Kidney (tissue), 22 donors: ENCODE measurements at places on chromosomes 11 and 22. TPM values are rescaled to one million over a fixed set of nuclear protein-coding genes. Genes with fewer than 3 reads are reported as not detected.

MMP1 gene
- total RNA-seq, result 0.82 TPM

NAP1L4 gene
- total RNA-seq, result 133 TPM

CCDC116 gene
- total RNA-seq, result 0.22 TPM

SIPA1 gene
- total RNA-seq, result 71.0 TPM

SELENOM gene
- total RNA-seq, result 154 TPM

KCNC1 gene
- total RNA-seq, result 0.03 TPM

DLG2 gene
- 7.2 TPM for total RNA-seq
